WERI-Rb-1 (cell line): ENCODE measurements at places on chromosomes 4 and X.
A peak's percentile ranks its signal among the peaks of the same experiment; 100 is the strongest.

DNA sequence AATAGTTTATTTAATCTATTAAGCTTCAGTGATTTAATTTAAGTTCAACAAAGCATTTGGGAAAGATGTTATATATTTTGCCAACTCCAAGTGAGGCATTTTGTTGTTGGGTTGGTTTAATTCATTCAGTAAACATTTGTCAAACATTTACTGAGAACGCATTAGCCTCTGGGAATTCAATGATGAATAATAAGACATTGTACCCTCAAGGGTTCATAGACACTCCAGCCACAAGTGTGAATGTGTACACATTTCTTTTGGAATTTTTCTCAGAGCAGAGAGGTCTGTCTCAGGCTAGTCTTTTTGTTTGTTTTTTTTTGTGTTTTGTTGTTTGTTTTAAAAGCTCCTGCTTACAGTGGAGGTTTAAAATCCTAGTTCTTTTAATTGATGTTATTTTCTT, 203.9 kb downstream of the SOWAHB start:
- no peak for DNase-seq

DNA sequence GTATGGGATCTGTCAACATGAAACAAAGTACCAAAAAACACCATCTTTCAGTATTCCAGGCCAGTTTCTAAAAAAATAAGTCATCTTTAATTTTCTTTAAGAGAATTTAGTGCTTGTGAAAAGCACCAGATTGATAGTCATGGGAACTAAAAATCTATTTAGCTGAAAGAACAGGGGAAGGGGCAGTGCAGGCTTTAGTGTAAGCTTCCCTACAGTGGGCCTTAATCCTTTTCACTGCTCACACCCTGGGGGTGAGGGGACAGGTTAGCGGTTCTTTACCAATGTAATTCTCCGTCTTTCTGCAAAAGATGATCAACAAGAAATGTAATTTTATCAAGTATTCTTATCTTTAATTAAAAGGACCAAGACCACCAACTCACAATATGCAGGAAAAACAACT, 47.1 kb downstream of the CHIC2 start:
- DNase-seq: no peak

DNA sequence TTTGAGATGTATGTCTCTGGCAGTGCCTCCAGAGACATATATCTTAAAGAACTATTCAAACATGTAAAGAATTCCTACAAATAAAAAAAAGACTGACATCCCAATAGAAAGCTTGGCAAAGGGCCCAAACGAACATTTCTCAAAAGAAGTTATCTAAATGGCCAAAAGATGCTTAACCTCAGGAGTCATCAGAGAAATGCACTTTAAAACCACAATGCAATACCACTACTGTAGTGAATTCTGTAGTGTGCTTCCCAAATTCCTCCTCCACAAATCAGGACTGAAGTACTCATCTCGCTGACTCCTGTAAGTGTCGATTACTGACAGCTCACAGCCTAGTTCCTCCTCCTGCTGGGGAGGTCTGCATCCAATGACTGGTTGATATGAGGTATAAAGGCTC, 129.0 kb upstream of the MAMLD1 start:
- no peak for DNase-seq

DNA sequence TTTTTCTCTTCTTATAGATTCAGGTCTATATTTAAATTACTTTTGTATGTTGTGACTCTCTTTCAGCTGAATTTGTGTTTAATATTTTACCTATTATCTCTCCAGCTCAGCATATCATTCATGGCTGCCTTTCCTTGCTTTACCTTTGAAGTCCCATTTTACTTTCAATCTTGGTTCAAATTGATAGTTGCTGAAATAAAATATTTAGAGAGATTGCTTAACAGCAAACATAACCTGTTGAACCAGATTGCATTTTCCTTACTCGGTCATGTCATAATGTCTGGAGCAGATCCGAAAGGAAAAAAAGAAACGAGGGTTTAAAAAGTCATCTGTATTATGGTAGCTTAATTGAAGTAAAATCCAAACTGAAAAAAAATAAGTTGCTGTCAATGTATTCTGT, 94.1 kb downstream of the IL1RAPL2 start:
- no peak for DNase-seq

- DNase-seq: no peak
These were observed 265.3 kb downstream of the ZNF674 start for GRCh38 chrX:46279925-46280313.

GRCh38 chr4:11842620-11843263, 414.0 kb upstream of the HS3ST1 start:
- no peak for DNase-seq

- DNase-seq: no peak
These were observed 36.5 kb upstream of the LINC00632 start for GRCh38 chrX:140672840-140673731.

- DNase-seq: no peak
These were observed 10.0 kb upstream of the HS3ST1 start for GRCh38 chr4:11438647-11439046.

- DNase-seq: no peak
These were observed 18.4 kb downstream of the DKK2 start for GRCh38 chr4:107017443-107018343.

- no peak for DNase-seq
These were observed 41.5 kb upstream of the FGF2 start for GRCh38 chr4:122785099-122785498.

GRCh38 chr4:121794505-121795188, 6.5 kb upstream of the EXOSC9 start:
- no peak for DNase-seq

DNA sequence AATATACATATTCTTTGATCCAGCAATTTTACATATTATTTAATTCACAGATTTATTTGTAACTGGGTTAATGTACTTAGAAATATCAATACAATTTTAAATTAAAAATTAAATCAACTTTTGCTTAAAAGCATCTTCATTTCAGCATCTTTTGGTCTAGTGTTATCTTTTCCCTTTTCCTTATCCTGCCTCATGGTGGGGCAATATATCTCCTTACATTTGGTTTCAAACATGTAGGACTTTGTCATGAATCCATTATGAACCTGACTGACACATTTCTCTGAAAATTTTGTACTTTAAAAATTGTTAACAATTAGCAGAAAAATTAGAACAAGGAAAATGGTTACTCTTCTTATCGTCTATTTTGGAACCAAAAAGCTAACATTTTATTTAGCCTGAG, 42.8 kb upstream of the ANK2 start:
- DNase-seq: no peak

DNA sequence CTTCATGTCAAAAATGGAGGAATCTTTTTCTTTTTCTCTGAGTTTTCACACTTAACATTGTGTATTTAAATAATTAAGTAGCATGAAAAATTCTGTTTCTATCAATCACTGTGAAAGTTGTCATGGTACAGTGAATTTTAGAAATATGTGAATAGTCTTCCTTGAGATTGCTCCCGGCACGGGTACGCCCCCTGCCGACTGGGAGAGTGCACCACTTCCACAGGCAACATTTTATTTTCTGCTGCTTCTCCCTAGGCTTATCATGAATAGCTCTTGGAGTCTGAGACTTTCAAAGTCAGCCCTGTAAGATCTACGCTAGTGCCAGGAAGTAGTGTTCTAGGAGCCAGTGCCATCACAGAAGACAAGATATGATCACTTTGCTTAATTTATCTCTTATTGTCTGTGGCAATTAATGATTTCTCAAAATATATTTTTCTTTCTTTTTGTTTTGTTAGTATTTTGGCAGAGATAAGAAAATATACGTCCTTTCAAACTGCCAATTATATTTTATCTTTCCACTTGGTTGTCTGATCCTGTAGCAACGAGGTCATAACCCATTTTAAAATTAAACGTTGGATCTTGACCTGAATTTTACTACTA, 763.8 kb upstream of the AADAT start:
- peak; percentile 73 for DNase-seq

DNA sequence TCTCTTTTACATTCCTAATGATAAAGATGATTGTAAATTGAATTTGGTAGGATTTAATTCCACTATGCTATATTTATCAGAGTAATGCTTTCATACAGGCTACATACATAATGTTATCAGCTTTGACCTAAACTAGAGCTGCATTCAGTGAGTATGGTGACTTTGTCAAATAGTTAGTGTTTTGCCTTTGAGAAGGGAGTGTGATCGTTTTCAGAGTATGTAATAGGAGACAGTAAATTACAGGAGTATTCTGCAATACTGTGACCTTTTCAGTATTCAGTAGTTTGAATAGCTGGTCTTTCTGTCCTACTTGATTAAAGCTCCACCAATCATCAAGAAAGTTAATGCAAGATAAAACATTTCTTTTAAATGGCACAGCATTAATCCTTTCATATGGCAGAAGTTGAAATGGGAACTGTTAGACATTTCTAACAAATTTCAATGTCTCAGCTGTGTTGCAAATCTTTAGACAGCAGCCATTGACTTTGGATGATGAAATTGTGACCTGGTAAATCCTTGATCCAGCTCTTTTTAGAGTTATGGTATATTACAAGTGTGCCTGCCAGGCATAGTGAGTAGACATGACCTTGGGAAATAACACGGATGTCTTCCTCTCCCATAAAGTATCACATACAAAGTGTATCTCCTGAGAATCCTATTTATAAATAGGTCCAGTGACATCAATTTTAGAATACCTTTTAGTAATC, 455.3 kb downstream of the KCTD8 start:
- DNase-seq: no peak

GRCh38 chr4:78174891-78175290, 117.8 kb downstream of the FRAS1 start:
- no peak for DNase-seq

- no peak for DNase-seq
These were observed 29.9 kb upstream of the GPC4 start for GRCh38 chrX:133444952-133445831.
